ENCODE measurements at places on chromosomes 12 and 14. TPM values are rescaled to one million over a fixed set of nuclear protein-coding genes. Genes with fewer than 3 reads are reported as not detected.
A peak's percentile ranks its signal among the peaks of the same experiment; 100 is the strongest.

- DNase-seq, result no peak
- H3K36me3 ChIP-seq, result peaks cover 3% of the 10 kb centered on the region
- H3K4me3 ChIP-seq, result no peak overlapping the region
- no peaks in the 10 kb centered on the region for H3K27me3 ChIP-seq
Observed at GRCh38 chr14:69149461-69150244, 3.3 kb downstream of the DCAF5 start.

DNA sequence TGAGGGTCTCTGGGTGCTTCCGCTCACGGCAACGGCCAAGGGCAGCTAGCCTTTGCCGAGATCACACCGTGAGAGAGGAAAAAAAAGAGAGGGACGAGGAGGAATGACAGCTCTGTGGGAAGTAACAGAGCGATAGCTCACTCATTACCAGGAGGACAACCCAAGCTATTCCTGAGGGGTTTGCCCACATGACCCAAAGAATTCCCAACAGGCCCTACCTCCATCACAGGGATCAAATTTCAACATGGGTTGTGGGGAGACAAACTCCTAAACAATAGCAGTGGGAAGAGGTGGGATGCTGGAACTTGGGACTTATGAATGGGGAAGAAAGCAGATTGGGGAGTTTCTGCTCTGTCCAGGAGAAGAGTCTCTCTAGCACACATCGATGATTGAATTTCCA, 180.6 kb downstream of the LRRK2 start:
- no peaks in the 10 kb centered on the region for H3K36me3 ChIP-seq
- no peak for DNase-seq
- H3K4me3 ChIP-seq, result no peak overlapping the region
- no peaks in the 10 kb centered on the region for H3K27me3 ChIP-seq
- no peaks in the 10 kb centered on the region for H3K4me1 ChIP-seq
- no peak overlapping the region for H3K27ac ChIP-seq

GRCh38 chr12:23830210-23830609, 119.3 kb downstream of the SOX5 start:
- no peaks in the 10 kb centered on the region for H3K36me3 ChIP-seq
- H3K4me3 ChIP-seq, result no peak overlapping the region
- no peaks in the 10 kb centered on the region for H3K27me3 ChIP-seq
- H3K4me1 ChIP-seq, result no peaks in the 10 kb centered on the region
- H3K27ac ChIP-seq, result no peak overlapping the region

GRCh38 chr14:26828741-26829140, 230.9 kb upstream of the NOVA1 start:
- DNase-seq, result no peak
- no peaks in the 10 kb centered on the region for H3K27me3 ChIP-seq
- no peaks in the 10 kb centered on the region for H3K36me3 ChIP-seq
- H3K4me3 ChIP-seq, result no peak overlapping the region
- no peak overlapping the region for H3K27ac ChIP-seq

- H3K36me3 ChIP-seq, result no peaks in the 10 kb centered on the region
- H3K27me3 ChIP-seq, result no peaks in the 10 kb centered on the region
- no peak for DNase-seq
- no peak overlapping the region for H3K27ac ChIP-seq
Observed at GRCh38 chr14:83473416-83474235, 1940.0 kb upstream of the SEL1L start.

GRCh38 chr12:944211-944610, 5.3 kb downstream of the RAD52 start:
- H3K4me1 ChIP-seq, result peaks cover 13% of the 10 kb centered on the region
- H3K4me3 ChIP-seq, result no peak overlapping the region
- no peak for DNase-seq
- no peaks in the 10 kb centered on the region for H3K36me3 ChIP-seq
- no peaks in the 10 kb centered on the region for H3K27me3 ChIP-seq
- no peak overlapping the region for H3K27ac ChIP-seq

GRCh38 chr12:47818467-47819137, 1.1 kb downstream of the HDAC7 start:
- DNase-seq, result no peak
- peak overlapping the region; percentile 58 for H3K4me3 ChIP-seq
- H3K36me3 ChIP-seq, result no peaks in the 10 kb centered on the region
- no peaks in the 10 kb centered on the region for H3K27me3 ChIP-seq
- peak overlapping the region; percentile 67 for H3K27ac ChIP-seq

GRCh38 chr14:104865081-104865630, at the start of gene CEP170B:
TSS of gene CEP170B (plus strand) at chr14:104865268. CDS start at chr14:104868451, 3,183 bp downstream.
- DNase-seq, result peak; percentile 55
- peak within 1 kb of the TSS; percentile 47 for H3K4me3 ChIP-seq
- H3K27me3 ChIP-seq, result peaks cover 15% of the 10 kb centered on the region
- peaks cover 24% of the 10 kb centered on the region for H3K4me1 ChIP-seq
- H3K27ac ChIP-seq, result no peak within 1 kb of the TSS

DNA sequence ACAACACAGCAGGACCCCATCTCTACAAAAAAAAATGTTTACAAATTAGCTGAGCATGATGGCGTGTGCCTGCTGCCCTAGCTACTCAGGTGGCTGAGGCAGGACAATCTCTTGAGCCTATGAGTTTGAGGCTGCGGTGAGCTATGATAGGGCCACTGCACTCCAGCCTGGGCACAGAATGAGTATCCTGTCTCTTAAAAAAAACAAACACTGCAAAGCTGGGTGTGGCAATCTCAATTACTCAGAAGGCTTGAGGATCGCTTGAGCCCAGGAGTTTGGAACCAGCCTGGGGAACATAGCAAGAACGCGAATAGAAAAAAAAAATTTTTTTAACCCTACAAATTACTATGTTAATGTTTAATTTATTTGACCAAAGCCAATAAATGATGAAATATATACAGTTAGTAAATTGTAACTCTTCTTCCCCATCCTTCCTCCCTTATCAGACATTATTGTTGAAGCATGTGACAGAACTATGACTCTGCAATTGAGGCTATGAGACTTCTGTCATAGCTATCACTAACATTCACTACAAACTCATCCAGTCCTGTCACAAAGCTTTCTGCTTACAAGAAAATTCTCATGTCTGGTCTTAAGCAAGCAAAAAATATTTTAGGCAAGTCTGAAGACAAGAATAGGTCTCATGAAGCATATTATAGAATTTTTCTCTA, 9.8 kb downstream of the BTBD7 start:
- H3K27ac ChIP-seq, result no peak overlapping the region
- H3K4me1 ChIP-seq, result peaks cover 5% of the 10 kb centered on the region
- H3K27me3 ChIP-seq, result no peaks in the 10 kb centered on the region
- H3K36me3 ChIP-seq, result peaks cover 5% of the 10 kb centered on the region
- no peak overlapping the region for H3K4me3 ChIP-seq
- no peak for DNase-seq

DNA sequence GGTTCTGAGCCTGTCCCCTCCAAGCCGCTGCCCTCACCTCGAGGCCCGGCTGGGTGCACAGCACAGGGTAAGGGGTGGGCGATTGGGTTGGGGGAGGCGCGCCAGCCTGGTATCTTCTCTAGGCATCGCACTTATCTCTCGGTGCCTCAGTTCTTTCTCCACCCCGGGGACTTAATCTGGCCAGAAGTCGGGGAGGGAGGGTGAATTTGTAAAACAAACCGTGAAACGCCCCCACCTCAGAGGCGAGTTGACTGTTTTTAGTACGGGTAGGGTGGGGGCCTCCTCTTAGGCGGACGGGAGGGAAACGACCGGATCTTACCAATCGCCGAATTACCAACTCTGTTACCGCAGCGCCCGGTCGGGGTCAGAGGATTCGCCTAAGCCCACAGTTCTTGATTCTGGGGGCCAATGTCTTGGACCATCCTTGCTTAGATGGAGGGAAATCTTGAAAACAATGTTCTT, 1.4 kb upstream of the TBX3 start:
- no peaks in the 10 kb centered on the region for H3K36me3 ChIP-seq
- DNase-seq, result no peak
- H3K27me3 ChIP-seq, result peaks cover 77% of the 10 kb centered on the region
- H3K4me1 ChIP-seq, result peaks cover 27% of the 10 kb centered on the region

DNA sequence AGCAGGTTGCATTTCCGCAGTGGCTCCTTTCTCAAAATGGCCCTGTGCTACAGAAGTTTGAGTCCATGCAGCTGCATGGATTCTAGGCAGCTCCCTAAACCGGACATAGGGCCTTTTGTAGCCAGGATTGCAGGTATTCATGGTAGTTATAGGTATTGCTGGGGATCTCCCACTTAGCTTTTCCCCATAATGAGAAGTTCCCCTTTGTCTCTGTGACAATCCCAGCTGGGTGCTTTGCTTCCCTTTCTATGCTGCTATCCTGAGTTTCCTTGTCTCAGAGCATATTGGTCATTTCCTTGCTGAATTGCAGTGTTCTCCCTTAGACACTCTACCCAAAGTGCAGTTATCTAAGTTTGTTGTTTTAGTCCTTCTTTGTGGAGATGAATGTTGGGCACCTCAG, 120.9 kb upstream of the MIS18BP1 start:
- H3K27me3 ChIP-seq, result no peaks in the 10 kb centered on the region
- H3K36me3 ChIP-seq, result no peaks in the 10 kb centered on the region
- DNase-seq, result no peak
- H3K27ac ChIP-seq, result no peak overlapping the region
- no peaks in the 10 kb centered on the region for H3K4me1 ChIP-seq
- no peak overlapping the region for H3K4me3 ChIP-seq

GRCh38 chr14:100193417-100194357, 34.2 kb upstream of the DEGS2 start:
- H3K4me1 ChIP-seq, result peaks cover 10% of the 10 kb centered on the region
- no peak overlapping the region for H3K4me3 ChIP-seq
- DNase-seq, result no peak
- no peaks in the 10 kb centered on the region for H3K27me3 ChIP-seq

DNA sequence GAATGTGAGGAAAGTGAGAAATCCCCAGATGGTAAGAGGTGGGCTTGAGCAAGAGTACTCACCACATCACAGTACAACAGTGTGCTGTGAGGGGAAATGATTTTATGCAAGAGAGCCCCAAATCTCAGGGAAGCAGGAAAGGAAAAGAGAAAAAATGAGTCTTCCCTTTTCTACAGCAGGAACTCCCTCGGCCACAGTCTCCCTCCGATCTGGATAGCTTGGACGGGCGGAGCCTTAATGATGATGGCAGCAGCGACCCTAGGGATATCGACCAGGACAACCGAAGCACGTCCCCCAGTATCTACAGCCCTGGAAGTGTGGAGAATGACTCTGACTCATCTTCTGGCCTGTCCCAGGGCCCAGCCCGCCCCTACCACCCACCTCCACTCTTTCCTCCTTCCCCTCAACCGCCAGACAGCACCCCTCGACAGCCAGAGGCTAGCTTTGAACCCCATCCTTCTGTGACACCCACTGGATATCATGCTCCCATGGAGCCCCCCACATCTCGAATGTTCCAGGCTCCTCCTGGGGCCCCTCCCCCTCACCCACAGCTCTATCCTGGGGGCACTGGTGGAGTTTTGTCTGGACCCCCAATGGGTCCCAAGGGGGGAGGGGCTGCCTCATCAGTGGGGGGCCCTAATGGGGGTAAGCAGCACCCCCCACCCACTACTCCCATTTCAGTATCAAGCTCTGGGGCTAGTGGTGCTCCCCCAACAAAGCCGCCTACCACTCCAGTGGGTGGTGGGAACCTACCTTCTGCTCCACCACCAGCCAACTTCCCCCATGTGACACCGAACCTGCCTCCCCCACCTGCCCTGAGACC, 7.8 kb downstream of the ATN1 start:
- no peak overlapping the region for H3K4me3 ChIP-seq
- no peak for DNase-seq
- no peaks in the 10 kb centered on the region for H3K36me3 ChIP-seq
- no peaks in the 10 kb centered on the region for H3K27me3 ChIP-seq

DNA sequence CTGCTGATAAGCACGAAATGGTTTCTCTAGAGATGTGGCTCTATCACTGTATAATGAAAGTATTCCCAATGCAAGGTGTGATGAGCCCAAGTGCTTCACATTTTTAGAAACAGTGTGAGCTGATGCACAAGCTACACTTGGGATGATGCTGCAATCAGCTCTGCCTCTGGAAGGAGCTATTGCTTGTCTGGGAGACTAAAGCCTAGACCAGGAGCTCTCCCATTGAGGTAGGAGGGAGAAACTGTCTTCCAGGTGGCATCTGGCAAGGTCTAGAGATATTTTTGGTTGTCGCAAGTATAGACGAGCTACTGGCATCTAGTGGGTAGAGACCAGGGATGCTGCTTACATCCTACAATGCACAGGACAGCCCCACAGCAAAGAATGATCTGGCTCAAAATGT, 42.0 kb downstream of the HECTD4 start:
- no peak overlapping the region for H3K27ac ChIP-seq
- no peaks in the 10 kb centered on the region for H3K36me3 ChIP-seq
- H3K27me3 ChIP-seq, result no peaks in the 10 kb centered on the region
- H3K4me1 ChIP-seq, result no peaks in the 10 kb centered on the region
- H3K4me3 ChIP-seq, result no peak overlapping the region
- no peak for DNase-seq

DNA sequence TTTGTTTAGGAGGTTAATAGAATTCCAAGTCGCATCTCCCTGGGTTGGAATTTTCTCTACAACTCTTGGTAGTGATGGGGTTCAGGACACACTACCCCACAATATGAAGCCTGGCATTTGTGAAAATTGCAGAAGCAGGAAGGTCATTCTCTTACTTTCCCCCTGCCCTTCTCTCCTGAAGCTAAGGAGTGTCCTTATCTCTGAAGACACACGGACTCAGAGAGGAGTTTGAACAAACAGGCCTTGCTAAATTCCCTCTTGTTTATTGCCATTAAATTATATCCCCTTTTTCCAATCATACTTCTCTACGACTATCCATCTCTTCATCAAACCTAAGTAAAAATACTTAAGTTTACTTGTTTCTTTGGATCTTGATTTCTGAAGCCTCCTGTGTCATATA, 443.0 kb downstream of the RAD51B start:
- peaks cover 60% of the 10 kb centered on the region for H3K4me1 ChIP-seq
- H3K27me3 ChIP-seq, result no peaks in the 10 kb centered on the region
- no peak overlapping the region for H3K4me3 ChIP-seq
- DNase-seq, result no peak

- no peaks in the 10 kb centered on the region for H3K36me3 ChIP-seq
- no peaks in the 10 kb centered on the region for H3K27me3 ChIP-seq
- H3K27ac ChIP-seq, result no peak overlapping the region
- no peak overlapping the region for H3K4me3 ChIP-seq
- no peaks in the 10 kb centered on the region for H3K4me1 ChIP-seq
- no peak for DNase-seq
Observed at GRCh38 chr12:120337730-120338129, 10.2 kb upstream of the PLA2G1B start.

The RGS6 gene
- 0.04 TPM for polyA plus RNA-seq

The NEMP1 gene
- polyA plus RNA-seq, result 13.6 TPM

The CCDC38 gene
- polyA plus RNA-seq, result not detected

The SLC10A1 gene
- not detected for polyA plus RNA-seq

The ANKRD33 gene
- polyA plus RNA-seq, result not detected

The NELL2 gene
- 0.22 TPM for polyA plus RNA-seq

The MGP gene
- 0.74 TPM for polyA plus RNA-seq

The R3HDM2 gene
- polyA plus RNA-seq, result 104 TPM
